ENCODE measurements at places on chromosomes 7 and 10.

- no peak for DNase-seq
Observed at GRCh38 chr10:69685802-69686585, 55.9 kb downstream of the FAM241B start.

DNA sequence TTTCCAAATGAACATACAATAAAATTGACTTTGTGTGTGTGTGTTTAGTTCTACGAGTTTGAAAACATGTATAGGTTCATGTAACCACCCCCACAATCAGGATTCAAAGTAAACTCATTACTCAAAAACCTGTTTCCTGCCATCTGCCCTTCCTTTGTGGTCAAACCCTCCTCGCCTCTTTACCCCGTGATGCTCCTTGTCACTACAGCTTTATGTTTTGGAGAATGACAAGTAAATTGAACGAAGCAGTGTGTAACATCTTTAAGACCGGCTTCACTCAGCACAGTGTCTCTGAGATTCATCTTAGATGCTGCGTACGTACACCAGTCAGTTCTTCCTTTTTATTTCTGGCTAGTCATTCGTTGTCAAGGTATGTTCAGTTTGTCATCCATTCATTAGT is 54.6 kb upstream of the MKI67 start:
- no peak for DNase-seq

GRCh38 chr10:116079355-116079754 is 193.7 kb downstream of the GFRA1 start:
- DNase-seq: no peak

- DNase-seq: peak; percentile 26
Observed at GRCh38 chr10:96512524-96513304, 1.0 kb downstream of the TLL2 start.

DNA sequence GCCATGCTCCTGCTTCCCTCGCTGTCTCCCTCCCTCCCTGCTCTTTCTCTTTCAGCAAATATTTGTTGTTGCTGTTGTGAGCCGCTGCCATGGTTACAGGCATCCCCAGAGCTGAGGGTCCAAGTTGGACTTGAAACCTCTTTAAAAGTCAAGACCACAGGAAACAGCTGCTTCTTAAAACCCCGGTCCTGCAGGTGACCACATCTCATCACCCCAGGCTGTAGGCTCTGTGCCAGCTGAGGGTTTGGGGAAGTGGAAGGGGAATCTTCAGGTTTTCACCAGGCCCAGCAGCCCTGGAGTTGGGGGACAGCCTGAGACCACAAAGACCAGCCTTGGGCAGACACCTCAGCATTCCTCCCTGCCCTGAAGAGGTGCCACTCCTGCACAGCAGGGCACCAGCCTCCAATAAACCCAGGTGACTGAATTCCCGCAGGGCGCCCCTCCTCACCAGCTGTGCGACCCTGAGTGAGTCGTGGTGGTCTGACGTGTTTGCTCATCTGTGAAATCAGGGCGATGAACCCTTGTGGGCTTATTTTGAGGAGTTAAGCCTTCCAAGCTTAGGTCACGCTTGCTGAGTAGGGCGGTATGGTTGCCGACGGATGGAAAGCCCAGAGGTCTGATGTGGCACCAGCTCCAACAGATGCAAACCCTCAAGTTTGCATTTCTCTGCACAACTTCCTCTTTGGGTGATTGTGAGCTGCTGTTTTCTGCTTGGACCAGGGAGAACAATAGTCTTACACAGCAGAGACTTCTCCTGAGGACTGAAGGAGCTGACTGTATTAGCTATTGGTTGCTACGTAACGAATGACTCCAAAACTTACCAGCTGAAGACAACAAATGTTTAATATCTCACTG is 24.8 kb downstream of the NPTX2 start:
- DNase-seq: no peak

- DNase-seq: no peak
Observed at GRCh38 chr7:52146871-52147634, 830.4 kb upstream of the COBL start.

- DNase-seq: no peak
Observed at GRCh38 chr10:93440591-93441091, 41.5 kb downstream of the MYOF start.

- no peak for DNase-seq
Observed at GRCh38 chr7:23941551-23941950, 231.5 kb downstream of the STK31 start.

DNA sequence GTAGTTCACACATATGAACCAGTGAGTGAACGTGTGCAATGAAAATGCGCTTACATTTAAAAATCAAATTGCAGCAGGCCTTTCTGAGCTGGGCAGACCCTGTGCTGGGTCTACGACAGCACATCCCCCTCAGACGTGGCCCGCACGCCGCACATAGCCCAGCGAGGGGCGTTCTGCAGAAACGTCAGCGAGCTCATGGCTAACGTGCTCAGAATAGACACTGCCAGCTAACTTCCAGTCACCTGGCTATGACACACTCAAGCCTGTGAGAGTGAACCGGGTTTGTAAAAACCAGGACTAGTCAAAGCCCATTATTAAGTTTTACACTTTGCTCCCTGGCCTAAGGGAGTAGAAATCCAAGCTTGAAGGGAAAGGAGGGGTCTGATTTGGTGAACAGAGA is 108.1 kb upstream of the INSIG1 start:
- DNase-seq: no peak

GRCh38 chr7:130822642-130823041 is 88.6 kb upstream of the KLF14 start:
- no peak for DNase-seq

GRCh38 chr7:122303531-122304318 is 825 bp downstream of the FEZF1 start:
- DNase-seq: no peak

DNA sequence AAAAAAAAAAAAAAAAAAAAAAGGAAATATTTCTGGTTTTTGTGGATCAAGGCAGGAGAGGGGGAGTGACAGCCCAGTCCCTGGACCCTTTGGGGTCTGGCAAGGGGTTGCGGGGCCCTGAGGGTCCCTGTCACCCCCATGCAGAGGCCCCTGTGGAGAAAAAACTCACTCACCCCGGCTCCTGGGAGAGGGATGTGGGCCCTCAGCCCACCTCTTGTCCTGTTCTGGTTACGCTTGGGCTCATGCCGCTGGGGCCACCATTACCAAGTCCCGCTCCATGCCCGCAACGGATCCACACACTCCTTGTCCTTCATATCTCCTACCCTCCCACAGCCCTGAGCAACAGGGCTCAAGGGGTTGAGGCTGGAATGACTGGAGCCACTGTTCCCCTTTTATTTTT is 1.0 kb upstream of the TMEM184A start:
- no peak for DNase-seq

- no peak for DNase-seq
Observed at GRCh38 chr10:94052866-94053791, 59.4 kb downstream of the PLCE1 start.

DNA sequence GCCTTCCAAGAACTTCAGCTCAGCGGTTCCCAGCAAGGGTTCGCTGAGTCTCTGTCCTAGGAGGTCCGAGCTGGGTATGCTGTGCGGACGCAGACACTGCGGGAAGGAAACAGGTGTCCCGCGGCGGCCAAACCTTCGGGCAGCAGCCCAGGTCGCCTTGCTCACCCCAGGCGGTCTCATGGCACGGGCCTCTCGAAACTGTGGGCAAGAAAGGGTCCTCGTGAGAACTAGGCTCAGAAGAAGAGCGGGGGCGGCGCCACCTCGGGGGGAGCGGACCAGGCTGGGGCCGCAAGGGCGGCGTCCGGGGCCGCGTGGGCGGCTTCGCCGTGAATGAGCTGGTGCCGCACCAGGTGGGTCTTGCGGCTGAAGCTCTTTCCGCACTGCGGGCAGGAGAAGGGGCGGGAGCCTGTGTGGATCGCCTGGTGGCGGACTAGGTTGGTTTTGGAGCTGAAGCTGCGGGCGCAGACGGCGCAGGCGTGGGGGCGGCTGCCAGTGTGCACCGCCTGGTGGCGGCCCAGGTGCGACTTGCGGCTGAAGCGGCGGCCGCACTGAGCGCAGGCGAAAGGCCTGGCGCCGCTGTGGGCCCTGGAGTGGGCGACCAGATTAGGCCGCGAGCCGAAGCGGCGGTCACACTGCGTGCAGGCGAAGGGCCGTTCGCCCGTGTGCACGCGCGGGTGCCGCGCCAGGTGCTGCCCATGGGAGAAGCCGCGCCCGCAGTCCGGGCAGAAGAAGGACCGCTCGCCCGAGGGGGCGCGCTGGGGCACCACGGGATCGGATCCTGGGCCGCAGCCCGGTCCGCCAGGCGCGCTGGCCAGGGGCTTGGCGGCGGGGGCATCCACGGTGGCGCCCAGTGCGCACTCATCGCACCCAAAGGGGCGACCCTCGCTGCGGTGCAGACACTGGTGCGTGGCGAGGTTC is 8.6 kb downstream of the ZNF467 start:
- peak; percentile 44 for DNase-seq

DNA sequence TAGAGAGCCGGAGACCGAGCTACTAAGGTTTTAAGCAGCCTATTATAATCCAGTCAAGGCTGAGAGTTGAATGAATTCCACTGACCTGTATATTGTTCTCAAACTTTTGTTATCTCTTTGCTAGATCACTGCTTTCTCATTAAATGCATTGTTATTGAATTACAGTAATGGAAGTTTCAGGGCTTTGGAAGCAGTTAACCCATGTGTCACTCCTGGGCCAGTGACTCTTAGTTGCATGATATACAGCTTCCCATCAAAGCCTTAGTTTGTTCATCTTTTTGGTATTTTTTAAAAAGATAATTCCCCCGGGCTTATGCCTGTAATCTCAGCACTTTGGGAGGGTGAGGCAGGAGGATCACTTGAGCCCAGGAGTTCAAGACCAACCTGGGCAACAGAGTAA is 55.4 kb upstream of the KIAA1217 start:
- DNase-seq: no peak

- no peak for DNase-seq
Observed at GRCh38 chr10:78950656-78951587, 117.8 kb upstream of the ZMIZ1 start.

- no peak for DNase-seq
Observed at GRCh38 chr10:73586583-73586984, 4.6 kb downstream of the USP54 start.

GRCh38 chr10:62244785-62245467 is 23.7 kb downstream of the RTKN2 start:
- peak; percentile 46 for DNase-seq

- DNase-seq: peak; percentile 87
Observed at GRCh38 chr10:131885391-131886165, 15.2 kb upstream of the PPP2R2D start.

DNA sequence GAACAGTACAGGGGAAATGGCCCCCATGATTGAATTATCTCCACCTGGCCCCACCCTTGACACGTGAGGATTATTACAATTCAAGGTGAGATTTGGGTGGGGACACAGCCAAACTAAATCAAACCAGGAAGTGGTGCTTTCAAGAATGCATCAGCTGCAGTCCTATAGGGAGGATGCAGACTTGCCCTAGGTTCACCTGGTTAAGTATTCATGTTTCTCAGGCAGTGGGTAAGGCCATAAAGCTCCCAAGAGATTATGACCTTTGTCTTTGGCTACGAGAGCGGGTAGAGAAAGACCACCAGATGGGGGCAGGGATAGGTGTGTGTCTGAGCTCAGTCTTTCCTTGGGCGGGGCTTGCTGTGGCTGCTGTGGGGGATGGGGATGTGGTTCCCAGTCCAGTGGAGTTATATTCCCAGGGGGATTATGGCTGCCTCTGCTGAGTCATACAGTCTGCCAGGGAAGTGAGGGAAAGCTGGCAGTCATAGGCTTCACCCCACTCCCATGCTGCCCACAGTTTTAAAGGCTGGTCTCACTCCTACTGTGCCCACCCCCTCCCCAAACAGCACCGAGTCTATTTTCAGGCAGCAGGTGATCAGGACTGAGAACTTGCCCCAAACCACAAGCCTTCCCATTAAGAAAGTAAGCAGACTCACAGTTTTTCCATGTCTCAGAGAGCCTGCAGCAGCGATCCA is 8.4 kb upstream of the R3HCC1L start:
- no peak for DNase-seq

DNA sequence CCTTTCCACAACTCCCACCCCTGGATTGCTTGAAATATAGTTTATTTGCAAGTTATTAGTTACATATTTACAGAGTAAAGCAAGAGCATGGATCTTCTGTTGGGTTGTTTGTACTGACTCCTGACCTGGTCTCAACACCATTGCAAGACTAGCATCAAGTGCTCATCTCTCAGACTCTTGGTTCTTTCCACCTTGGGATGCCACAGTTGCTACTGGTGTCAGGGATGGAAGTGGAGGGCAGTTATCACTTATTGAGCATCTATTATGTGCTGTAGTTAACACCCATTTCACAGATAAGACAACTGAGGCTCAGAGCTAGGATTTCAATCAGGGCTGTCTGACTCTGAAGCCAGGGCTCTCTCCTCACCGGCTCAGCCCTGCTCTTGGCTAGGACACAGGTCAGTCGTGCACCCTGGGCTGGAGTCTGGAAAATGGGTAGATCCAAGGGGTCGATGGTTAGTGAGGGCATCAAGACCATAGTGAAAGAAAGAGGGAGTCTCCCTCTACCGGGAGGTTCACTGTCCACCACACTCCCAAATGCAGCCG is 614 bp upstream of the ADAMTS14 start:
- no peak for DNase-seq

DNA sequence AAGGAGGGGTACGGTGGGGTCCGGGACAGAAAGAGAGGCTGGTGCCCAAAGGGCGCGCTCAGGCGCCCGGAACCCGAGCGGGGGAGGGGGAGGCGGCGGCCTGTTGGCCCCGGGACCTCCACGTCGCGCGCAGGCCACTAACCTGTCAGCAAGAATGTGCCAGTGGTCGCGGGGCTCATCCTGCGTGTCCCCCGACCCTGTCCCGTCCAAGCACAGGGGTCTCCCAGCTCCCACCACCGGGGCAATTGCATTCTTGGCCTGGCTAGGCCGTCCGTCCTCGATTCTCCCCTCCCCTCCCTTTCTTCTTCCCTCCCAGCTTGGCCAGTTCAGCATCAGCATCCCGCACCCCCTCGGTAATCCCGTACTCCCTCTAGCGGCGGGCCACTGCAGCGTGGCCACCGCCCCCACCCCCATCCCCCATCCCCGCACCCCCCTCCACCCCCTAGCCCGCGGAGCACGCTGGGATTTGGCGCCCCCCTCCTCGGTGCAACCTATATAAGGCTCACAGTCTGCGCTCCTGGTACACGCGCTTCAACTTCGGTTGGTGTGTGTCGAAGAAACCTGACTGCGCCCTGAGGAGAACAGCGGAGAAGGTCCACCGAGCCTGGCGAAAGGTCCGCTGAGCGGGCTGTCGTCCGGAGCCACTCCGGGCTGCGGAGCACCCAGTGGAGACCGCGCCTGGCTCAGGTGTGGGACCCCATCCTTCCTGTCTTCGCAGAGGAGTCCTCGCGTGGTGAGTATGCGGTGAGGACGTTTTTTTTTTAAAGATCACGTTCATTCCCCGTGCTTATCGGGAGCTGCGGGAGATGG is at the start of gene SGCE:
SGCE (minus strand) TSS at position 286 of the 810 bp plus-strand sequence; CDS start at position 251, 35 bp downstream.
- peak; percentile 86 for DNase-seq

Measured in head of caudate nucleus (tissue), 42 donors.